ENCODE measurements at places on chromosomes 4 and X.

DNA sequence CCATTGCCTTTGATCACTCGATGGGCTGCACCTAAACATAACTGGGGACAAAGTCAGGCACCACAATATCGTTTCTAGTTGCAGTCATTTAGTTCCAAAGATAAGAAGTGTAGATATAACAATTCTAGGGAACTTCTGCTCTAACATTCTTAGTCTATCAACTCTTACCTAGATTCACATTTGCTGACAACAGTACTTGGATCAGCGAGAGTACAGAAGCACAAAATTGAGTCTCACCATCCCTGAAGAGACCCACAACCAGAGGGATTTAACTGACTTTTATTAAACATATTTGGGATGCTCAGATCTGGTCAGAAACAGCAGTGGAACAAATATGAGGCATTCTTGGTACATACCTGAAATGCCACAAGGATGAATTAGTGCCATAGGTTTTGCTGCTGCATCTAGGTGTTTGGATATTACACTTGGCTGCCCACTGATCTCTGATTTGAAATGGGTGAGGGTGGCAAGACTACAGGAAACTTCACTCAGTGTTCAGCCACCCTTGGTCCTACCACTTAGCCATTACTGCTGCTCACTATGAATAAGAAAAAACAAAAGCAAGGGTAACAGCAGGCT is 28.9 kb upstream of the HUWE1 start:
- DNase-seq, result no peak

GRCh38 chr4:41327770-41328169 is 71.0 kb downstream of the UCHL1 start:
- DNase-seq, result no peak

GRCh38 chr4:60129740-60130139 is 1070.4 kb upstream of the ADGRL3 start:
- DNase-seq, result no peak

DNA sequence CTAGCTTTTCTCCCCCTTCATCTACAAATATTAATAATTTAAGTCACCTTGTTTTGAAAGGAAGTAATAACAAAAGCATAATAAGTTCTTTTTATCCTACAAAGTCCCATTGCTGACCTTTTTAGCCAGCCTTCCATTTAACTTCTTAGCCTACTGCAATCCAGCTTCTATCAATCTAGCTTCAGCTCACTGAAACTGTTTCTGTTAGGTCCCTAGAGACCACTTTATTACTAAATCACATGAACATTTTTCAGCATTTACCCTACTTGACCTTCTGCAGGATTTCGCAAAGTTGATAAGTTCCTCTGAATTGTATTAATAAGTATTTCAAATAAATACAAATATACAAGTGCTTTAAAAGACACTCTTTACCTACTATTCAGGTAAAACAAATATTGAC is 186.5 kb downstream of the ANTXR2 start:
- DNase-seq, result no peak

DNA sequence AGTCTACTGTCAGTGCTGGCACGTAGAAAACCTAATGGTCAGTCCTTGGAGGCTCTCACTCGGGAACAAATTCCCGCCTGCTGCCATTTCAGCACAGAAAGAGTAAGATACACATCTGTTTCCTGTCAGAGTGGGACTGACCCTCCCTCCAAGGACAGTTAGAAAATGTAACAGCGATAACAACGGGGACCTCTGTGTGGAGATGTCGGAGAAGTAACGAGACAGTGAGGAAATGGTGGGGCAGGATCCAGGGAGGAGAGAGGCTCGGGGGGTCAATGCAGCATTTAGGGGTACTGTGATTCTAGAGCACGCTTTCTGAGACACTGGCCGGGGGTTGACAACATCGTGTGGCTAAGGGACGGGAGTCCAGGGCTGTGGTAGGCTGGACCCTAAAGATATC is 36.0 kb upstream of the SORCS2 start:
- no peak for DNase-seq

- no peak for DNase-seq
These were observed 5.0 kb downstream of the TDO2 start for GRCh38 chr4:155908187-155909139.

DNA sequence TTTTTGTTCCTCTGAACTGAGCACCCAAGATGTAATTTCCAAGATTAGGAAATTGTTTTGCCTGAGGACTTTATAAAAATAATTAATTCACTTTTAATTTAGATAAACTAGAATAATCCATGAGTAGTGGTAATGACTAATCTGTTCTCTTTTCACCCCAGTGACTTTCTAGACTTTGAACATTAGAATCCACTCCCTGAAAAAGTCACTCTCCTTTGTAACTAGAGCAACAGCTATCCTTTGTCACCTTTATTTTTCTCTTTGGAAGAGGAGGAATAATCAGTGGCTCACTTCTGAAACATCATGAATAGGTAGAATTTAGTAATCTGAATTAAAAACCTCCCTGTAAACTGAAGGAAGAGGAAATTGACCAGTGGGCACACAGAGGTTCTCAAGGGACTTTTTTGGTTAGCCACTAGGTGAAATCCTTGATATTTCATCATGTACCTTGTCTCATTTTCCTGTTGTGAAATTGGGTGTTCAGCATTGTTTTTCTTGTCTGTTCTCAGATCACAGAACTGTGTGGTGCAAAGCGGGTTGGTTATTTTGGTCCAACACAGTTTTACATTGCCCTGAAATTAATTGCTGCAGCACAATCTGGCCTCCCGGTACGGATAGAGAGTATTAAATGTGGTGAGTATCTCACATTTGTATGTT is 59.4 kb downstream of the REPS2 start:
- DNase-seq, result no peak

DNA sequence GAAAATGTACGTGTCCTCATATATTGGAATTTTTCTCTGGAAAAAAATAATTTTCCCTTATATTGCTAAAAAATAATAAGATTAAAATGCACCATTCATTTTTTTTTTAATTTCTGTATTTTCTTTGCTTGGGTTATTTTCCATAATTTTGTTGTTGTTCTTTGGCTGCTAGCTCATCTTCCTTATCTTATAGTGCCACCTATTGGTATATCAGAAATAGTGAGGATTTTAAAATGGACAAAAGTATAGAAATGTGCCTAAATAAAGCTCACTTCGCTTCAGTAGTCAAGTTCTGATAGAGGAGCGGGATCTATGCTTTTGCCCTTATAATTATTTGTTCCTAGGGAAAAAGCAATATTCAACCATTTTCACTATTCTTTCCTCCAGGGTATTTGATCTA is 134.8 kb downstream of the NAP1L3 start:
- DNase-seq, result no peak

DNA sequence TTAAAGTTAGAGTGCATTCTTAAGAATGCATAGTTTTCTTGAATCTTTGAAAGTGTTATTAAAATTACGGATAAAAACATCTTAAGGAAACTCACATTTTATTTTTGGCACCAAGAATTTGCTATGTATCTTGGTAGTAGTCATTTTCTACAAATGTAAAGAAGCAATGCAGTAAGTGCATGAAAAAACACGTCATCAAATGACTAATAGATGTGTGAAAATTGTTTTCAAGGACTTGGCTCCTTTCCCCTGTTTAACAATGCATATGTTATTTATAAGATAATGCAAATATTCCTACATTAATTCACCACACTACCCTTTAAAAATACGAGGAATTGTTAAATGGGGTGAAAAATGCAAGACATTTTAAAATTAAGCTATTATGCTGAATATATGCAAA is 461.2 kb upstream of the PCDH7 start:
- no peak for DNase-seq

GRCh38 chrX:40761762-40762161 is 26.4 kb upstream of the MED14 start:
- no peak for DNase-seq

DNA sequence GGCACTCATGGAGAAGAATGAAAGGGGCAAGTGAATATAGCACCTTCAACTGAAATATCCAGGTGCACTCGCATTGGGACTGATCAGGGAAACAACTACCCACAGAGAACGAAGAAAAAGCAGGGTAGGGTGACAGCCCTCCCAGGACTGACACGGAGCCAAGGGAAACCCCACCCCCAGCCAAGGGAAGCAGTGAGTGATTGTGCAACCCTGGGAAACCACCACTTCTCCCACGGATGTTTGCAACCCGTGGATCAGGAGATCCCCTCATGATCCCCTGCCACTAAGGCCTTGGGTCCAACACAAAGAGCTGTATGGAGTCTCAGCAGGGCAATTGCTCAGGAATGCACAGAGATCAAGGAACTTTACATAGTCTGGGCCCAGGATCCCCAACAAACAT is 158.5 kb upstream of the HCCS start:
- DNase-seq, result no peak

DNA sequence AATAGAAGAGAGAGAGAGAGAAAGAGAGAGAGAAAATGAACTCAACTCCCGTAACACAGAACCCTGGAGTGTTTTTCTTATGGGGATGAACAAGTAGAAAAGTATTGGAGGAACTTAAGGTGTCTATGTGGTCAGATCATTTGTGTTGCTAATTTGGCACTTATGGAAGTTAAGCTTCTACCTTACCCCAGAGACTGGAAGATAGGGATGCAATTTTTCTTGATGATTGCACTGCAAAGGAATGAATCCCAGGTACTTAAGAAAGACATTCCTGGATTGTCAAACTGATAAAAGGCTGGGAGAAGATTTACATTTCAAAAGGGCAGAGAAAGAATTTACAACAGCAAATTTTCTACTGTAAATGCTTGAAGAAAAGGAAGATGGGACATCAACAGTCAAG is 57.2 kb downstream of the MAP9 start:
- no peak for DNase-seq

DNA sequence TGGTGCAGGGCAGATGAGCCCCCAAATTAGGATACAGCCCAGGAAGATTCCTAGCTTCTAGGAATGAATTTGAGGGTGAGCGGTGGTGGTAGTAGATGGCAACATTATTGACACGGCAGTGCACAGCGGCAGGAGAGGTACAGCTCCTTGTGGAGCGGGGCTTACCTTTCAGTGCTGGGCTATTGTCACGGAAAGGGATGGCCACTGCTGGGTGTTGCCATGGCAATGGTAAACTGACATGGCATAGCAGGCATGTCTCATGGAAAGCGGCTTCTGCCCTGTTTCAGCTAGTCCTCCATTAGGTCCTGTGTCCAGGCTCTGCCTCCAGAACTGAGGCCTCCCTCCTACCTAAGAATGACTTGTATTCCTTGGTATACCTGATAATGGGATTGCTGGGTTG is 81.8 kb upstream of the WDR1 start:
- no peak for DNase-seq

DNA sequence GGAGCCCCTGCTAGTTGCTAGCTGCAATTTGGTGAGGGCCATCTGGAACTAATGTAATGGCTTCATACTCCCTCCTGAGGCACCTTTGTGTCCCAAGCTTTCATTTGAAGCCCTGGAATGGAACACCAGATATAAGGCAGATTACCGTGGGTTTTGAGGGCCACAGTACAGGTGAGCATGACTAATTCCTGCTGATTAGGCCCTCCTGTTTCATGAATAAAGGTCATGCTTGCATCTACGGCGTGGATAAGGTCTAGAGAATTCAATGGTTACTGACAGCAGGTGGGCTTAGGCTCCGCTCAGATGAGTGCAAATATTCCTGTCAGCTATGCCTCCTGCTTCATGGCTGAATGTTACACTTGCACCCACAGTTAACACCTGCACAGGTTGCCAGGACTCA is 495.4 kb downstream of the NAP1L3 start:
- no peak for DNase-seq

DNA sequence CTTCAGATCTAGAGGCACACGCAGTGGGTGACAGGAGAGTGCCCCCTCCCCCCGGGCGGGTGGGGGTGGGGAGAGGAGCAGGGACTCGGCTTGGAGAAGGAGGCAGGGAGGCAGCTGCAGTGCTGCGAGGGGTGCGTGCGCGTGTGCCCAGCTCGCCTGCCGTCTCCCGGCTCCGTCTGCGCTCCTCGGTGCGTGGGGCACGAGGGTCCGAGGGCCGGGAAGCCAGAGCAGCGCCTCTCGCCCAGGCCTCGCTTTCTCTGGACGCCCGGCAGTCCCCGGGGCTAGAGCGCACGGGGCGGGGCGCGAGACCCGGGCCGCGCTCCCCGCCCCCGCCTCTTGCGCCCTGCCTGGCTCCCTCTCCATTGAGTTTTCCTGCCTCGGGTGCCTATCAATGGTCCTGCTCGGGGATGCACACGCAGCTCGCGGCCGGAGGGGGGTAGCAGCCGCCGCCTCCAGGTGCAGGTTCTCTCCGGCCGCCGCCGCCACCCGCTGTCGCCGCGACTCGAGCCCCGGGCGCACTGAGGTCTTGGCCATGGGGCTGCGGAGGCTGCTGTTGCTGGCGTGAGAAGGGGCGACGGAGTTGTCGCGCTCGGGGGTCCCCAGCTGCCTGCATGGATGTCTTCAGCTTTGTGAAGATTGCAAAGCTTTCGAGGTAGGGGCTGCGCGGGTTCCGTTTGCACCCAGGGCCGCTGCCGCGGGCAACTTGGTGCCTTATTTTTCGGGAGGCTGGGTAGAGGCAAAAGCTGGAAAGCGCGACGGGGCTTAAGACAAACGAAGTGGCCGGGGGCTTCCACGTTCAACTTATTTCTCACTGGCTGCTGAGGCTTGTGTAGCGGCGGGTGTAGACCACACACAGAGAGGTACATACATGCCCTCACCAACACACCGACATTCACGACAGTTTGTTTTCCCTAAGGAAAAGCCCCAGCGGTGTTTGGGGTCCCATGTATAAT is at the start of gene FRMPD4:
FRMPD4 (plus strand) TSS at position 113 of the 953 bp plus-strand sequence; CDS start at position 612, 499 bp downstream.
- DNase-seq, result no peak

- DNase-seq, result no peak
These were observed 263.8 kb upstream of the PABPC4L start for GRCh38 chr4:134465417-134465816.

DNA sequence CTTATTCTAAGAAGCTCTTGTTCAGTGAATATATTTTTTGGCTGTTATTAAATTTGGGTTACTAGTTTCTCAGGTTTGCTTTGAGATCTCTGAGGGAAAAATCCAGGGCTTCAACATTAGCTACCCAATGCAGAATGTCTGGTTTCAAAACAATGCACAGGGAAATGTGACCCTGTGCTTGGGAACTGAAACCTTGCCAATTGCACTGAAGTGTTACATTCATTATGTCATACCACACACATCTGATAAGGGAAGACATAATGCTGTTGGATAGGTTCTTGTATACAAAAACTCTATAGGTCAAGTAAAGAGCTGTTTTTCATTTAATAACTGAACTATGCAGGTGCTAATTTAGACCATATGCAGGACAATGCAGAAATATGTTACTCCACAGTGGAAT is 345.3 kb upstream of the BMP3 start:
- no peak for DNase-seq

DNA sequence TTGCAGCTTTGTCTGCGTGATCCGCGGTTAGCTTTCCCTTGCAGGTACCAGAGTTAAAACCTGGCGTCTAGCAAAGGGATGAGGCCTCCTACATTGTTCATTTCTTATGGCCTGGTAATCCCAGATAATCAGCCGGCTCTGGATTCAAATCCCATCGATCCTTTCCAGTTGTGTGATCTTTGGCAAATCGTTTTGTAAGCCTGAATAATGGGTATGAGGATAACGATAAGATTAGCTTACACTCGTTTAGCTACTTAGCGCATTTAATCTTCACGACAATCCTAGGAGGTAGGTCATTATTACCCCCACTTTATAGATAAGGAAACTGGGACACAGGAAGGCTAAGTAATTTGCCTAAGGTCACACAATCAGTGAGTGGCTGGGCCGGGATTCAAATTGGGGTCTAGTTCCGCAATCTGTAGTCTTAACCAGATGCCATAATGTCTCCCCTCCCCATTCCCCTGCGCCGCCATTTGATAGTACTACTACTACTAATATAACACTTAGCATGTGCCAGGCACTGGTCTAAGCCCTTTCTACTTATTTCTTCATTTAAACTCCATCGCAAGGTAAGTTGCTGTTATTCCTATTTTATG is 1.7 kb upstream of the UBA1 start:
- DNase-seq, result no peak

Measured in vagina (tissue), 2 donors.